ENCODE measurements at places on chromosomes 1 and 21.

- no peak for DNase-seq
Measured at GRCh38 chr1:56538532-56538931, 40.8 kb downstream of the PLPP3 start.

DNA sequence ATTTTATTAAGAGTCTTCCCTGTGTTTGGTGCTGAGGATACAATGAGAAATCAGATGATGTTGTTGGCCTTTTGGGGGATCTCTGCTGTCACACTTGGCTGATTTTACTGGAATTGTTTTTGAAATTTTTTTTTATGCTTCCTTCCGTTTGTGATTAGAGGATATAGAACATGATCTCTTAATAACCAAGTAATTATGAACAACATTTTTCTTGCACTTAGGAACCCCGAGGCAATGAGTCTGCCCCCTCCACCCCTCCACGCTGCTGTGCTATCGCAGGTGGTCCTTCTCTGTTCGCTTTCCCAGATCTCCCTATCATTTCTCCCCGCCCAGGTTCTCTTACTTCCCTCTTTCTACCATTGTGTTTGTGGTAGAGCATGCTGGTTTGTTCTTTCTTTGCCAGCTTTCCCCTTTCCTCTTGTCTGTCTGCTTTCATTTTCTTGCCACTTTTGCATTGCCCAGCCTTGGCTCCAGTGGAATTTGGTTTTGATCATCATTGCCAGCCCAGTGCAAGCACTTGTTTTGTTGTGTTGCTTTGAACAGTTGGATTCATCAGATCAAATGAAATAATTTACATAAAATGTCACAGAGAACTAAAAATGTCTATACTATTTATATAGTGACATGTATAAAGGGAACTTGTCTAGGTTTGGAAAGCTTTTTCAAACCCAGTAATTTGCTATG, 73.1 kb upstream of the SCCPDH start:
- no peak for DNase-seq

DNA sequence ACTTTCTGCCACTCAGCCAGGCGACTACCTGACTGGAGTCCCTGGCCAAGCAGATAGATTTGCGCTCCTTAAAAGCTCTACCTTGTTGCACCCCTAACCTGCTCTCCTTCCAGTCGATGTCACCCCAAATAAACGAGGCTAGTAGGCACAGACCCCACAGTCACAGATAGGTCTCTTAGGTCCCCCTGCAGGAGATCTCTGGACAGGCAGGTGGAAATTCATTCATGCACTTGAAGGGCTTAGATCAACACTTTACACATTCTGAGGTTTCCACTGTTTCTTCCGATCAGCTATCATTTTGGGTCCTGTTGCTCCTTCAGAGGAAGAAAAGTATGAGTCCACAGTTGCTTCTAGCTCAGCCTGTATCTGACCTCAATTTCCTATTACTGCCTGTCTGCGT, 272.6 kb upstream of the FMN2 start:
- DNase-seq = no peak

GRCh38 chr1:68329096-68329835, 96.9 kb upstream of the WLS start:
- DNase-seq = no peak

DNA sequence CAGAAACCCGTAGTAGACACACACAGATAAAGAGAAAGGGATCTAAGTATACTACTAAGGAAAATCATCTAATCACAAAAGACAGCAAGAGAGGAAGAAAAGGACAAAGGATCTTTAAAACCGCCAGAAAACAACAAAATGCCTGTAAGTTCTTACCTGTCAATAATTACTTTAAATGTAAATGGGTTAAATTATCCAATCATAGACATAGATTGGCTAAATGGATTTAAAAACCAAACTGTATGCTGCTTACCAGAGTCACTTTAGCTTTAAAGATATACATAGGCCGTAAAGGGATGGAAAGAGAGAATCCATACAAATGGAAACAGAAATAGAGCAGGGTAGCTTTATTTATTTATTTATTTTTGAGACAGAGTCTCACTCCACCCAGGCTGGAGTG, 44.0 kb downstream of the FLVCR1 start:
- DNase-seq = no peak

GRCh38 chr1:59427155-59427554, 130.3 kb downstream of the FGGY start:
- DNase-seq = no peak

GRCh38 chr1:22646384-22646783, 3.0 kb downstream of the C1QC start:
- no peak for DNase-seq

DNA sequence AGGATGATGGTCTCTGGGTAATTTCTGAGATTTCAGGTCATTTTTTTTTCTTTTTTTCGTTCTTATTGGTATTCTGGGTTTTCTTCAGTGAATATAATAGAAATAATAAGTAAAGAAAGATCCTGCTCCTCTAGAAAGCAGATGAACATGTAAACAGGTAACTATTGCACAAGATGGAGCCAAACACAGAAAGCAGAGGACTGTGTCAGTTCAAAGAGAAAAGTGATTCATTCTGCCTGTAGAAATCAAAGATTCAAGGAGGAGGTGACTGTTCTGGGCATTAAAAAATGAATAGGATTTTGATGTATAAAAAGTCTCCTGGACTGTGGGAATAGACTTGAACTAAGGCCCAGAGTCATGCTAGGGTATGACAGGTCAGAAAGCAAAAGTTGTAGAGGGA, 41.9 kb upstream of the POU2F1 start:
- no peak for DNase-seq

DNA sequence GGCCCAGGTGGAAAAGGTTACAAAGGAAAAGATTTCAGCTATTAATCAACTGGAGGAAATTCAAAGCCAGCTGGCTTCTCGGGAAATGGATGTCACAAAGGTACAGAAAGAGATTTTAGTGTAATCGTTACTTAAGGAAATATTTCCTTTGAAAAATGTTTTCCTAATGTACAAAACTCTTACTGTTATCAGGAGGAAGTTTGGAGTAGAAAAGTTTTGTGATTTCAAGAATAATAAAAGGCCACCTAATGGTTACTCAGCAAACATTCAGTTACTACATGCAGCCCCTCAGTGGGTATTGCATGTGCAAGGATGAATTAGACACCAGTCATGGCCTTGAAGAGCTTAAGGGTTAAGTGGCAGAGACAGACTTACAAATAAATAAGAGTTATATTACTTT, 85.2 kb downstream of the SDCCAG8 start:
- DNase-seq = no peak

- DNase-seq = no peak
Measured at GRCh38 chr1:156429313-156430060, 60.5 kb downstream of the RHBG start.

GRCh38 chr1:228082918-228083870, 686 bp downstream of the ARF1 start:
- peak; percentile 44 for DNase-seq

DNA sequence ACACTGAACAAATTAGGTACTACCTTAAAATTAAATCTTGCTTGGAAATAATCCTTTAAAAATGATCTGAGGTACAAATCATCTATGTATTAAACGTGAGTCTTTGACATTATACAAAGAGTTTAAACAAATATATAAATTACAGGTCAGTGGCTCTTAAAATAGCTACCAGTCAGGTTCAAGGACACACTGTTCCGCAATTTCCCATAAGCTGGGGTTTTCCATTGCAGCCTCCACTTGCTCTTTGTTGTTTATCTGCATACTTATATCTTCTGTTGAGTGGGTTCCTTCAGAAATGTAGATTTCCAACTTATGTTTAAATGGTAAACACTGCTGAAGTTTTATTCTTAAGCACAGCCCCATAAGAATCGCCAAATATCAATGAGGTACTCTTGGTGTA, 5.7 kb upstream of the MRPL55 start:
- DNase-seq = no peak

DNA sequence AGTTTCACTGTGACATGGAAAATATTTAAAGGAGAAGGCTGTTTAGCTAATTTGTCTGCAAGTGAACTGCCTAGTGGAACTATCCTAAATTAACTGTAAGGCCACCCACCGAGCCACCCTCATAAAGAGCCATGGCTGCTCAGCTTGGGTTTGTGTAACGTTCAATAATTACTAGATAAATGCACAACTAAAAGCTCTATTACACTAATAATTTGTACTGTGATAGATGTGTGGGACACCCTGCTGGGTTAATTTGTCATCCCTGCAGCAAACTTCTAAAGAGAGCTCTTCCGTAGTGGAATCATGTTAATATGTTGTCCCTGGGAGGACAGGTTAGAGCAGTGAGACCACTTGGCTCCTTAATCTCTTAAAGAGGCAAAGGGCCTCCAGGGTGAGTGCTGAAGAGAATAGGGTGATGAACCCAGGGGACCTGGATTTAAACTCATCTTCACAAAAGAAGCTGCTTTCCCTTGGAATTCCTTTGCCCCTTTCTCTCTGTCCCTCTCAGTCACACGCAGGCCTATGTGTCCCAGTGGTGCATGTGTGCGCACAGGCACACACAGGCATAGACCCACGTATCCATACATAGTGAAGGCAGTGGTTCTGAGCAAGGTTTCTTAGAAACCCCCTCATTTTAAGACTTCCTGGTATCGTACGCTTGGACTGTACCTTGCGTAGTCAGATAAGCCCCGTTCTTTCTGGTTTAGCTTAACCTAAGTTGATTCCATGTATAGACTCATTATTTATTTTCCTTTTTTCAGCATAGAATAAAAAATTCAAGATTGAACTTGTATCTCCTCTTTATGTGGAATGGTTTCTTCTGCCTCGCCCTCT, 310.3 kb downstream of the NFIA start:
- DNase-seq = no peak

DNA sequence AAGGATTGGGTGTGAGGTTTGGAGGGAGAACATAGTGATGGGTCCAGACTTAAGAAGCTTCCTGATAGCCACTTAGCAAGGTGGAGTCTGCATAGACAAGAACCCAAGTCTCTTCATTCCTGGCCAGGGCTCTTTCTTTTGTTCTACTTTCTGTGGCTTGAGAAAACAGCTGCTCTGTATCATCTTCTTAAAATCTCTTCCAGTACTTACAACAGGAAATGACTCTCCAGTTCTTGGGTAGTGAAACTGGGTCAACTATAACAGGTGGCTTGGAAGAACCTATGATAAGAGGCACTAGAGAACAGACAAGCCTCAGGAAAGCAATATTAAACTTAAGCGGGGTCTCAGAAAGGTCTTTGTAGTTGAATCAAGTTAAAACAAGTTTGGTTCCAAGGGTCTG, 148.1 kb upstream of the USP24 start:
- DNase-seq = no peak

GRCh38 chr1:236089046-236089773, 24.3 kb upstream of the NID1 start:
- DNase-seq = no peak

GRCh38 chr1:185388346-185388745, 71.3 kb upstream of the IVNS1ABP start:
- DNase-seq = no peak

GRCh38 chr21:41115851-41116250, 52.1 kb upstream of the BACE2 start:
- DNase-seq = no peak

GRCh38 chr1:60835649-60836048, 246.7 kb upstream of the NFIA start:
- no peak for DNase-seq

DNA sequence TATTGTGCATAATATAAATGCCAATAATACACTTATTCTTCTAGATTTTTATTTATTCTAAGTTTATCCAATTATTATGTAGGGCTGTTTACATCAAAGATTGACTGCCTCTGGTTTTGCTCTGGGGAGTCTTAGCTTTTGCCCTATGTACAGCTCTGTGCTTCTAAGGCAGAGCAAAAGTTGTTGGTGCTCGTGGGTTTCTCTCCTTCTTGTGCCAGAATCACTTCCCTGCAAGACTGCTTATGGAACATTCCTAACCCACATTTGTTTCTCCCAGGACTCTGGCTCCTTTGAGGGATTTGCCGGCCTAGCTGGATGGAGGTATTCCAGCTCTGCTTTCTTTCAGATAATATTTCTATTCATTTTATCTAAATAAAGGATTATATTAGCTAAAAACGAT, 849.1 kb downstream of the USP25 start:
- DNase-seq = no peak

DNA sequence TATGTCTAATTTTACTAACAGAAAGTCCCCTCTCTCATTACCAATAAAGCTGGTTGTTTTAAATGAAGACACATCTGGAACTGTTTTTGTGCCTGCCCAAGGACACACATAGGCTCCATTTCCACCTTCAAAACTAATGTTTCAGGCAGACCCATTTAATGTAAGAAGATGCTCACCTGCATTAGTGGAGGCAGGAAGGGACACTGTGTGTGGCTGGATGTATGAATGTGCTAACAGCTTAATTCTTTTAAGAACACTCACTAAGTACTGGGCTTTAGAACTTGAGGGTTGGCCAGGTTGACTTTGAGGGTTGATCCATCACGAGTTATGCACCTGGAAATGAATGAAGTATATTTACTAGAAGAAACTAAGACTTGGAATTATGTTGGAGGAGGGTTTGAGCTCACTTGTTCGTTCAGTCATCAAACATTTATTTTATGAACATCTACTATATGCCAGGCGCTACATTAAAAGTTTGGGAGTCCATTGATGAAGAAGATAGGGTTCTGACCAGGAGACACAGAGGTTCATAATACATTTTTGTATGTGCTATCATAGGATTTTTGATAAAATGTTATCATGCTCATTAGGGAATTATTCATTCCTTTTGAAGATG, 5.4 kb downstream of the JUN start:
- no peak for DNase-seq

DNA sequence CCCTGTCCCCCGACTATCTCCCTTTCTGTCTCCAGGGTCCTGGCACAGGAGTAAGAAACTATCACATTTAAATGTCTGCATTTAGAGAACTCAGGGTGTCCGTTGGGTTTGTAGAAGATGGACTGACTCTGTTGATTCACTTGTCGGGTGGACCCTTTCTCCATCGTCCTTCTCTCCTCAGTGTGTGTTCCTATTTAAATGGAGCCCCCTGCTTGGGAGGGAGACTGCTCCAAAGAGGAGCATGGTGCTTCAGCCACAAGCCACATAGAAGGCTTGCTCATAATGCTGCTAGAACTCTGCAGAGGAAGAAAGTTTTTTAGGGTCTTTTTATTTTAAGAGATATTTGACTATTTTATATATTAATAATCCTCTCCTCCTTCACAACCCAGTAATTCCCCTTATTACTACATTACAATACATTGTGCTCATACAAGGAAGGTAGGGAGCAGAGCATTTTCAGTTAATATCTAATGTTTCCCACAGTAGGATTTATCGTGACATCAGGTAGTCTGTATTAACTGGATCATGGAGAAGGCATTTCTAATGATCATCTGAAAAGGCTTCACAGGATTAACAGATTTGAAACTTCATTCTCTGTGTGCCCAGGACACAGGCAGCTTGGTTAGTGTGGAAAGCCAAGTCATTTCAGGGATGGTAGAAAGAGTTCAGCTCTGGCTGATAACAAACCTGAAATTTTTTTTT, 13.8 kb downstream of the FGGY start:
- no peak for DNase-seq

DNA sequence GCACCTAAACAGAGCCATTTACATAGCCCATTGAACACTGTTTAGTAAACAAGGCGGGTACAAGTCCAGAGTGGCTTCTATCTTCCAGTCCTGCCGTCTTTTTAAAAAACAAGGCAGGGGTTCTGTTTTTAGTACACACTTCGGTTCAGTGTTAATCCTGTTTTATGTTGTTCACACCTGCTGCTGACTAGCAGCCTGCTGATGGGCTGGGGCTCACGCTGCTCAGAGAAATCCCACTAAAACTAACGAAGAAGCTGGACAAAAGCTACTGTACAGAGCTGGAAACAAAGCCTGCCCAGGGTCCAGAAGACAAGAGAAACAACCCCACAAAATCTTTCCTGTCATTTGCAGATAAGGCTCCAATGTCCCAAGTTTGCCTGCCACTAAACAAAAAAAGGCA, 13.2 kb downstream of the ESRRG start:
- no peak for DNase-seq
